T-helper 17 cell (primary cell): ENCODE measurements at places on chromosomes 5 and 9.

GRCh38 chr9:131833906-131834305 is 94.0 kb upstream of the RAPGEF1 start:
- DNase-seq = no peak

GRCh38 chr9:3343671-3344070 is 182.1 kb downstream of the RFX3 start:
- no peak for DNase-seq

GRCh38 chr9:134065612-134066419 is 2.0 kb downstream of the BRD3 start:
- DNase-seq = no peak

DNA sequence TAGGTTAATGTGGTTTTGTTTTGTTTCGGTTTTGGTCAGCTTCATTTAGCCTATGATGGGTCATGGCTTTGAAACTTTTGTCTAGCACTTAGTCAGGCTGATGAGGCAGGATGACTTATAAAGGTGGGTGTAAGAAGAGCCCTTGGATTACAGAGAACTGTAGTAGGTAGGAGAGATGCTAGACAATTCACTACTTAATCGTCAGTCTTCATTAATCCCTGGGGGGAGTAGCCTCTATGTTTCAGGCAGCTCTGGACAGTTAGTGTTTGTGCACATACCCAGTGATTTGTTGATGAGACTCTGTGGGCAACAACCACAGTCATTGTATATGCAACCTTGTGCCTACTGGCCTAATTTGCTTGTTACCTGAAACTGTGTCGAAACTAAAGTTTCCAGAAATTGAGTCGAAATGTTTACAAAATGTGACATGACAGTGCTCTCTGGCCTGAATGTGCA is 113.3 kb downstream of the MTREX start:
- DNase-seq = no peak

- no peak for DNase-seq
These were observed 373.6 kb downstream of the ADGRV1 start for GRCh38 chr5:90932052-90932699.

DNA sequence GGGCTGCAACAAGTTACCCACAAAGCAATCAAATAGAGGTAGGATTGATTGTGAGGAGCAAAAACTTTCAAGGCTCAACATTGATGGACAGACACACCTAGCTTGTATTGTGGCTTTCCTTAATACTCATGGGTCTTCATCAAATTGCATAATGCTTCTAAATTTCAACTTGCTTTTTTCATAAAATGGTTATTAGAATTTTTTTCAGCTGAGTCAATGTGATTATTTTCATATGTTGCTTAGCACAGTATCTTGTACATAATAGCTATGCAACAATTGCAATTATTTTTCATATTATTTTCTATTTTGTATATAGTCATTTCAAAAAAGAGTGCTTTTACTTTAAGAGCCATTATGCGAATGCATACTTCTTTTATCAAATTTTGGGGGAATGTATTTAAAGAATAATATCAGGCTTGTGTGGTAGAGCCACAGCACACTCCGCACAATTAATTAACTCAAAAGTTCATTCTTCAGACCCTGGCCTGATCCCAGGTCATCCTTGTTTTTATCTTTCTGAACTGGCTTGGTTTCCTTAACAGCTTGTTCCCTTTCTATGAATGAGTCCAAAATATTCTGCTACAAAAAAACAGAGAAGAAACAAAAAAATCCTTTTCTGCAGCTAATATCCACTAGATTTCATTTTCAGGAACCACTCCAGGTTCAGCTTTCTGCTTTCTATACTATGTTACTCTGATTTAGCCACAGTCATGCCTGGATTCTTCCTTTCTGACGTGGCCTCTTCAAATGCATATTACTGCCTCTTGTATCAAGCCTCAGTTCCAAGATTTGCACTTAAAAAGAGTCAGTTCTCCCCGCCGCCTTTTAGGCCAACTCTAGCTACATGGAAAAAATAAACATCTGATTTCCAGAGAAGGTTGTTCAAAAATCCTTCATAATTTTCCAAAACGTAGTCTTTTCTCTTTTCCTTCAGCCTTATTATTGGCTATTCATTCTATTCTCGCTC is 45.3 kb upstream of the CDH9 start:
- no peak for DNase-seq
